ENCODE measurements at places on chromosomes 13 and 19.

GRCh38 chr19:58181902-58182576, 822 bp upstream of the ZNF274 start:
- peak; percentile 49 for DNase-seq

GRCh38 chr19:50377517-50377916, 1.3 kb downstream of the NR1H2 start:
- no peak for DNase-seq

DNA sequence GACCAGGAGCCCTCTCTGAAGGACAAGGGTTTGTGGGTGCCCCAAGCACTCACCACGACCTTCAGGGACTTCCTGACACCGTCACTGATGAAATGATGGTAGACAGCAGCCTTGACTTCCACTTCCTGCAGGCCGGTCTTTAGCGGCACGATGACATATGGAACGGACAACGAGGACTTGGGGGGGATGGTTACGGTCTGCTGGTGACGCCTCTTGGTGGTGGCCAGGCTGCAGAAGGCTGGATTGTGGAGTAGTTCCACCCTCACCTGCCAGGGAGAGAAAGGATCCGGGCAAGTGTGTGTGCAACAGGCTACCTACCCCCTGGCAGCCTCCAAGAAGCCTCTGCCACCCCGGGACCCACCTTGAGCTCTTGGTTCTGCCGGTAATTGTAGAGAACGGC, 23.2 kb downstream of the C3 start:
- no peak for DNase-seq

DNA sequence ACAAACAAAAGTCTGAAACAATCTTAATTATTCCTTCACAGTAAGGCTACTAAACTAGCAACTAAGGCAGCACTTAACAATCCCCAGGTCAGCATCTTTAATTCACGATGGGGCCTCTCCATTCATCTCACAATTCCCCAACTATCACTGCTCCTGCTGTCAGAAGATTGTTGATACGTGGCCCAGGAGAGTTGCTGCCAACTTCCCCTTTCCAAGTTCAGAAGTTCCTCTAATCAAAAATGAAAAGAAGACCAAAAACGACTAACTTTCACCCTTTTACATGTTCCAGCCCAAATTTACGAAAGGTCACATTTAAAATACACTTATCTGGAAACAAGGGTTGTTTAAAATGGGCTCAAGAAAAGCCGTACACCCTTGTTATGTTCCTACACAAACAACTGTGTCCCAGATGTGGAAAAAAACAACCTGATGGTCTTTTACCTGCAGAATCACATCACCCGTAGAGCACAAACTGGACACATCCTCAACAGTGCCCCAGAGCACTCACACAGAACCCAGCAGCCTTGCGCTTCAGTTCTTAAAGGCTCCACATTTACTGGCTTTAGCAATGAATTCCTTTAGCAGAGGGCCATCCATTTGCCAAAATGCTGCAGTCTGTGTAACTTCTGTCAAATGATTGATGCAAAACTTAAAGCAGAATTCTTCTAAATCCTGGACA, 38.0 kb downstream of the PHF11 start:
- peak; percentile 30 for DNase-seq

- no peak for DNase-seq
Measured at GRCh38 chr13:70520275-70521036, 412.2 kb upstream of the KLHL1 start.

GRCh38 chr13:77386880-77387606, 60.1 kb upstream of the MYCBP2 start:
- DNase-seq = peak; percentile 98

GRCh38 chr19:11982526-11982925, 17.7 kb downstream of the ZNF763 start:
- DNase-seq = no peak

GRCh38 chr13:30675717-30676116, 58.0 kb downstream of the USPL1 start:
- DNase-seq = no peak

- peak; percentile 6 for DNase-seq
Measured at GRCh38 chr19:14476673-14477401, 1.7 kb upstream of the PTGER1 start.

- peak; percentile 62 for DNase-seq
Measured at GRCh38 chr13:71979616-71980015, 112.6 kb upstream of the DACH1 start.

DNA sequence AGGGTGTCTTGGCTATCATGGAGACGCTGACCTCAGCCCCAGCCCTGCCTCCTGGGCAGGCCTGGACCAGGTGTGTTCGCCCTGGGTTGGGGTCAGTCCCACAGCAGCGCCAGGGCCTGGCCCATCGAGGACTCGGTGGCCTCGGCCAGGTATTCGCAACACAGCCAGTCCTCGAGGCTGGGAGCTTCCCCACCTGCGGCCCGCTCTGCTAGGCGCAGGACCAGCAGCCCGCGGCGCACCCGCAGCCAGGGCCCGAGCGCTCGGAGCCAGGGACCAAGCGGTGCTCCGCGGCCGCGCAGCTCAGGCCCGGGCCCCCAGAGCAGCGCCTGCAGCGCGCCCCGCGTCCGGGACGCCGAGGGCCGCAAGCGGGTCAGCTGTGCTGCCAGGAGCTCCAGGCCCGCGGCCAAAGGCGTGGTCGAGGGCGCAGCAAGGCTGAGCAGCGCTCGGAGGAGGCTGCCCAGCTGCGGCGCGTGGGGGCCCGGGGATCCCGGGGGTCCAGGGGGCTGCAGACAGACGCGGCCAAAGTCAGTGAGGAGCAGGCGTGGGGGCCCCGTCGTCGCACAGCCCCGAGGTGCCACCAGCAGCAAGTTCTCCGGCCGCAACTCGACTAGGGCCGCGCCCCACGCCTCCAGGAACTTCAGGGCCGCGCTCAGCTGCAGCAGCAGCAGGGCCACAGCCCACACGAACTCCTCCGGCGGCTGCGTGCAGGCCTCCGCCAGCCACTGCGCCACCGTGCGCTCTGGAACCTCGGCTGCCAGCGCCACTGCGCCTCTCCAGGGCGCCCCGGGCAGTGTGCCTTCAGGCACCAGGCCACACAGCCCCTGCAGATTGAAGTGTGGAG, 6.2 kb downstream of the PEAK3 start:
- DNase-seq = no peak

GRCh38 chr13:70784207-70784989, 676.1 kb upstream of the KLHL1 start:
- no peak for DNase-seq

Measured in AML-193 (cell line).